Activated CD8-positive, alpha-beta memory T cell treated with anti-CD3 and anti-CD28 coated beads, Interleukin-2, amount 10 ng/mL, durations not matched to agents 7 days and 5 days (primary cell): ENCODE measurements at places on chromosomes 3 and 15.
A peak's percentile ranks its signal among the peaks of the same experiment; 100 is the strongest.

DNA sequence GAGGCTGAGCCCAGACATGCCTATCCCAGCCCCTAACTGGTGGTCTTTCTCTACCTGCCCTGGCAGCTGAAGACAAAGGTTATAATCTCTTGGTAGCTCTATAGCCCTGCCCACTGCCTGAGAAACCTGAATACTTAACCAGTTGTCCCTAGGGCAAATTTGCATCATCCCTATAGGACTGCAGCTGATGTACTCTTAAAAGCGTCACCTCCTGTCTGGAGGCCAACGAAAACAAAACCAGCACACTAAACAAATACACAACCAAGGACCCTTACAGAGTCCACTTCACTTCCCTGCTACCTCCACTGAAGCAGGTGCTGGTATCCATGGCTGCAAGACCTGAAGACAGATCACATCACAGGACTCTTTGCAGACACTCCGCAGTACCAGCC, 98.0 kb downstream of the KCNAB1 start:
- H3K27me3 ChIP-seq, result peaks cover 25% of the 10 kb centered on the region
- no peak overlapping the region for H3K4me3 ChIP-seq
- no peaks in the 10 kb centered on the region for H3K4me1 ChIP-seq
- no peaks in the 10 kb centered on the region for H3K36me3 ChIP-seq
- H3K27ac ChIP-seq, result no peak overlapping the region

DNA sequence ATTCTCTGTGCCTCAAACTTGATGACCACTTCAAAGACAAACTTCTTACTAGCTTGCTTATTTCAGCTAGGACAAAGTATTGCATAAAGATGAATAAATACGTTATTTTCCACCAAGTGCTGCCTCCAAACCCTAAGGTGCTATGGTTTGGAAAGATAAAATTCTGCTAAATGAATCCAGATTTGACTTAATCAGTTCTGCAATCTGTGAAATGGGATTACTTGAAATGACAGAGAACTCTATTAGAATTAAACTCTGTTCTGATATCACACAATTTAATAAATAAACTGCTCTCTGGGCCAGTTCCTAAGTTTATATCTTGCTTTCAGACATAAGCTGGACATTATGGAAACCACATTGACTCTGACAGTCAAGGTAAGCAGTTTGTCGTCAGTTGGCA, 338.8 kb upstream of the SEMA6D start:
- H3K27ac ChIP-seq, result no peak overlapping the region
- no peak overlapping the region for H3K4me3 ChIP-seq
- no peaks in the 10 kb centered on the region for H3K27me3 ChIP-seq
- H3K4me1 ChIP-seq, result no peaks in the 10 kb centered on the region
- DNase-seq, result no peak

DNA sequence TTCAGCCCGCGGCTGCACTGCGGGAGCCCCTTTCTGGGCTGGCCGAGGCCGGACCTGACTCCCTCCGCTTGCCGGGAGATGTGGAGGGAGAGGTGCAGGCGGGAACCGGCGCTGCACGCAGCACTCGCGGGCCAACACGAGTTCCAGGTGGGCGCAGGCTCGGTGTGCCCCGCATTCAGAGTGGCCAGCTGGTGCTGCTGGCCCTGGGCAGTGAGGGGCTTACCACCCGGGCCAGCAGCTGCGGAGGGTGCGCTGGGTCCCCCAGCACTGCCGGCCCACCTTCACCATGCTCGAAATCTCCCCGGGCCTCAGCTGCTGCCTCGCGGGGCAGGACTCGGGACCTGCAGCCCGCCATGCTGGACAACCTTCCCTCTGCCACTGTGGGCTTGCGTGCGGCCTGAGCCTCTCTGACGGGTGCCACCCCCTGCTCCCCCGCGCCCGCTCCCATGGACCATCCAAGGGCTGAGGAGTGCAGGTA, 733.5 kb upstream of the CCDC54 start:
- DNase-seq, result no peak
- no peaks in the 10 kb centered on the region for H3K4me1 ChIP-seq
- peaks cover 2% of the 10 kb centered on the region for H3K27me3 ChIP-seq
- H3K4me3 ChIP-seq, result no peak overlapping the region
- H3K36me3 ChIP-seq, result no peaks in the 10 kb centered on the region

DNA sequence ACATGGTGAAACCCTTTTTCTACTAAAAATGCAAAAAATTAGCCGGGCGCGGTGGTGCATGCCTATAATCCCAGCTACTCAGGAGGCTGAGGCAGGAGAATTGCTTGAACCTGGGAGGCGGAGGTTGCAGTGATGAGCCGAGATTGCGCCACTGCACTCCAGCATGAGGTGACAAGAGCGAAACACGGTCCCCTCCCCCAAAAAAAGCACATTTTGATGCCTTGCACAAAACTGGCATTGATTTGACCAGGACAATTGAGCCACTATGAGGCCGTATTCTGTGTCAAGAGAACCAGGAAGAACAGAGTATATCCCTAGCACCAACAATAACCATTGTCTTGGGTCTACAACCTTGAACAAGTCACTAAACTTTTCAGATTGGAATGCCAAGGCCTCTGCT, 50.6 kb downstream of the SH3BP5 start:
- no peak for DNase-seq
- no peak overlapping the region for H3K4me3 ChIP-seq
- H3K36me3 ChIP-seq, result peaks cover 9% of the 10 kb centered on the region
- H3K4me1 ChIP-seq, result peaks cover 11% of the 10 kb centered on the region

- H3K27ac ChIP-seq, result no peak overlapping the region
- H3K4me3 ChIP-seq, result no peak overlapping the region
- H3K4me1 ChIP-seq, result no peaks in the 10 kb centered on the region
- no peak for DNase-seq
- H3K36me3 ChIP-seq, result no peaks in the 10 kb centered on the region
Observed at GRCh38 chr3:45330510-45331295, 57.7 kb upstream of the LARS2 start.

GRCh38 chr3:66431494-66431893, 69.3 kb downstream of the LRIG1 start:
- DNase-seq, result no peak
- no peak overlapping the region for H3K27ac ChIP-seq
- no peak overlapping the region for H3K4me3 ChIP-seq
- peaks cover 9% of the 10 kb centered on the region for H3K36me3 ChIP-seq
- H3K27me3 ChIP-seq, result no peaks in the 10 kb centered on the region
- H3K4me1 ChIP-seq, result no peaks in the 10 kb centered on the region

DNA sequence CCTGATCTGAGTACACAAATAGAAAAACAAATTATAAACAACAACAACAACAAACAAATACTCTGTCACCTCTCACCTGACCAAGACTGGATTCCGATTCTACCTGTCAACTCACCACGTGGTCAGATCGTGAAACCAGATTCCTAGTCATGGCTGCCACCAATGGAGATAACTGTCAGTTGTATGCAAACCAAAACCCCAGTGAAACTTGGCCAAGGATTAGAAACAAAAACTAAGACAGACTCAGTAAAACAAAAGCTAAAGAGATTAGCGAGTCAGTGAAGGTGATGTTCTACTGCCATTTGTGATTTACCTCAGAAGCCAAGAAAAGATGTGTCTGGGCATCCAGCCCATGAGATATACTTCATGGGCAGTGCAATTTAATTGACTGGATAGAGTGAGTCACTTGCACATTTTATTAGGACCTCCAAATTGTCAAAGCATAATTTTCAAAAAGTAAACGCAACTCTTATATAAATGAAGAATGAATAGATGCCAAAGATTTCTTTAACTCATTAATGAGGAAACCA, 31.1 kb downstream of the PHLDB2 start:
- no peak overlapping the region for H3K4me3 ChIP-seq
- no peaks in the 10 kb centered on the region for H3K4me1 ChIP-seq
- peaks cover 6% of the 10 kb centered on the region for H3K36me3 ChIP-seq
- H3K27ac ChIP-seq, result no peak overlapping the region

- DNase-seq, result no peak
- no peaks in the 10 kb centered on the region for H3K4me1 ChIP-seq
- no peaks in the 10 kb centered on the region for H3K36me3 ChIP-seq
- no peaks in the 10 kb centered on the region for H3K27me3 ChIP-seq
- no peak overlapping the region for H3K27ac ChIP-seq
- H3K4me3 ChIP-seq, result no peak overlapping the region
Observed at GRCh38 chr3:191300422-191300821, 28.8 kb upstream of the CCDC50 start.

DNA sequence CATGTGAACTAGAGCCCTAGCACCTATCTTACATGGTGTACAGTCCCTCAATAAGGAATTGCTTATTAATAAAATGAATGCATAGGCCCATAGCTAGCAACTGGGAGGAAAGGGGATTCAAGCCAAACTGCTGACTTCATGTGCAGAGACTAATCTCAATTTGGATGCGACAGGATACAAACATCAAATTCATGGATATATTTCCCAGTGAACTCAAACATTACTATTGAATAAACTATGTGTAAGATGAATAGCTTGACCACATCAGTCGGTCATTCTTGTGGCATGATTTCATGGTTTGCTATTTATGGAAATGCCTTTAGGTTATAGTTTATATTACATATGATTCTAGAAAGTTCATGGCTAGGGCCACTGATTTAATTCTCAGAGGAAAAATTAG, 268.6 kb upstream of the SLITRK3 start:
- no peaks in the 10 kb centered on the region for H3K27me3 ChIP-seq
- H3K4me1 ChIP-seq, result no peaks in the 10 kb centered on the region
- DNase-seq, result no peak
- H3K27ac ChIP-seq, result no peak overlapping the region
- H3K36me3 ChIP-seq, result no peaks in the 10 kb centered on the region
- H3K4me3 ChIP-seq, result no peak overlapping the region

GRCh38 chr15:71515375-71516186, 294.8 kb upstream of the NR2E3 start:
- DNase-seq, result no peak
- H3K36me3 ChIP-seq, result no peaks in the 10 kb centered on the region
- H3K4me1 ChIP-seq, result no peaks in the 10 kb centered on the region
- no peak overlapping the region for H3K4me3 ChIP-seq
- no peak overlapping the region for H3K27ac ChIP-seq
- peaks cover 25% of the 10 kb centered on the region for H3K27me3 ChIP-seq

DNA sequence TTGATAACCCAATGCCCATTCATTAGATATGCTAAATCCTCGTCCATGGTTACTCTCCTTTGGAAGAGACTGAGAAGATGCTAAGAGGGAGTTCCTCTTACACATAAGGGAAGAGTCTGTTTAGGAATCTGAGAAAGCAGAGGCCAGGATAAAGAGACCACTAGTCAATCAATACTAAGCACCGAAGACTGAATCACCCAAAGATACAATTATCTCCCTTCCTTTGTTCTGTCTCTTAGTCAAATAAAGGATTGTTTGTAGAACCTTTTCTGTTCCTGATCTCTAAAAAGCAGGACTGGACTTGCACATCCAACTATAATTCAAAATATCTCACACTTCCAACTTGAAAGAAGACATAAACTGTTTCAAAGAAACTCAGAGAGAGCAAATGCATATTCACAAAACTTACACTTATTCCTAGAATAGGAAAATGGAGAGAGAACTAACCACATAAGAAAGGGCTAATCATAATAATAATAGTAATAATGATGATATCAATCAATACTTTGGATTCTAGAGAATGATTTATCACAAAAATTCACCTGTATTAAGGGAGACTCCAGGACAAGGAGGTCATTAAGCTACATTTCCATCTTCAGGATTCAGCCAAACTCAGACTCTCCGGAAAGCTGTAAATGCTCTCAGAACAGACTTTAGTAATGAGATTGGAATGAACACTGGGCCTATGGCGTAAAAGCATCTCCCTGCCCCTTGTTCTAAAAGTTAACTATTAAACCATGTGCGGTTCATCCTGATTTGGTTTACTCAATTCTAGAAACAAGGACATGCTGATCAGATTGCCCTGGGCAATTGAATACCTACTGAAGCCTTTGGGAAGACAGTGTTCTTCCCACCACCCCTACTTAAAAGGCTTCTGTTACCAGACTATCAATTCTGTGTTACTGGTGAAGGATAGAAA, 401.5 kb downstream of the ZBTB20 start:
- H3K27me3 ChIP-seq, result no peaks in the 10 kb centered on the region
- H3K27ac ChIP-seq, result no peak overlapping the region
- peaks cover 35% of the 10 kb centered on the region for H3K4me1 ChIP-seq
- no peak for DNase-seq

DNA sequence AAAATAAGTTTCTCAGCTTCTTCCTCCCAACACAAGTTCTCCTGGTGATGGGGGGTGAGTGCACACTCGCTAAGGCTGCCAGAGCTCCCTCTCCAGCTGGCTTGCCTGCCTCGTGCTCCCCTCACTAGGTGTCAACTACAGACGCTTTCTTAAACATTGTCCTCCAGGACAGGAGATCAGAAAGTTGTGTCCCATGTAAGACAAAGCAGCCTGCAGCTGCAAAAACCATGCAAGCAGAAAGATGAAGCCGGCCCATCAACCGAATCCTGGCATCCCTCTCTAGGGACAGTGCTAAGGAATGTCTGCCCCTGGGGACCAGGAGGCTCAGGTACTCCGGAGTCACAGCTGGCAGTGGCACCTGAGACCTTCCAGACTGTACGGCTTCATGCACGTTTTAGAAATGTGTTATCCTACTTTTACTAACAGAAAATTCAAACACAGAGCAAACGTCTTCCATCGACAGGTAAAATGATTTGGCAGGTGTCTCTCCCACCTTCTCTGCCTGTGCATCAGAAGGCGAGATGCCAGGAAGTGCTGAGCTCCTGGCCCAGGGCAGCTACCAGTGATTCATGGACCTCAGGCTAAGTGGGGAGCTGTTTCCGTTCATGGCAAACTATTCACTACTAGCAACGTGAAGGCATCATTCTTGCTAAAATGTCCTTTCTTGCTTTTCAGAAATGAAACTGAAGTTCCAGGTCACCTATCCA, 246.1 kb downstream of the ADAMTS17 start:
- H3K27ac ChIP-seq, result no peak overlapping the region
- no peak overlapping the region for H3K4me3 ChIP-seq
- peaks cover 5% of the 10 kb centered on the region for H3K4me1 ChIP-seq
- DNase-seq, result peak; percentile 25
- no peaks in the 10 kb centered on the region for H3K36me3 ChIP-seq

- no peak overlapping the region for H3K4me3 ChIP-seq
- no peak for DNase-seq
- peaks cover 4% of the 10 kb centered on the region for H3K36me3 ChIP-seq
- H3K4me1 ChIP-seq, result no peaks in the 10 kb centered on the region
Observed at GRCh38 chr3:138314751-138315150, 14.9 kb downstream of the NME9 start.

DNA sequence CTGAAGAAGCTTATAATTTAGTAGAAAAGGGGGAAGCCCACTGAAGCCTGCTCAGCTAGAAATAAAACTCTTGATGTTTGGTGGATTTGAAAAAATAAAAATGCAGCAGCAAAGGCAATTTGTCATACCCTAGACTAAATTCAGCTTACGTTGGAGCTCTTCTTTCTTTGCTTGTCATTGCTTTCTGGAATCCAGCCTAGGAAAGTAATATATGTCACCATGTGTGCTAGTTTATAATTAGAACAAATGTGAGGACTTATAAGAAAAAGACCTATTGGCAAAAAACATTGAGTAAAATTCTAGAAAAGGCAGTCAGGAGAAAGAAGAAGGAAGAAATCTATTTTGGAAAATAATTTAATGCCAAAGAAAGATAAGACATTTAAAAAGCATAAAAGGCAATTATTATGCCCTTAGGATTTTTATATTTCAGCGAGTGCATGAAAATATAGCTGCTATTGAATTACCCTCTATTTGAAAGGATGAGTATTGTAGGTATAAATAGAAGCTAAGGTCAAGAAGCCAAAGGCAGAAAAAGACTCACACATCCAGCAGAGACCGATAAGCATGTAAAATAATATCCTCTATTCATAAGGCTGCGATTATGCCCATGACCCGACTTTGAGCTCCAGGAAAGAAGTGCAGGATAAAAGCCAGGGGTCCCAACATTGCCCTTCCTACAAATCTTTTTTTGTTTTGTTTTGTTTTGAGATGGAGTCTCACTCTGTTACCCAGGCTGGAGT, 10.6 kb upstream of the BTBD1 start:
- no peak for DNase-seq
- no peak overlapping the region for H3K4me3 ChIP-seq
- peaks cover 38% of the 10 kb centered on the region for H3K27me3 ChIP-seq
- no peak overlapping the region for H3K27ac ChIP-seq

GRCh38 chr3:66304293-66304692, 83.5 kb downstream of the SLC25A26 start:
- H3K4me3 ChIP-seq, result peak overlapping the region; percentile 51
- no peaks in the 10 kb centered on the region for H3K27me3 ChIP-seq
- H3K36me3 ChIP-seq, result peaks cover 23% of the 10 kb centered on the region
